Jurkat, Clone E6-1 (cell line): ENCODE measurements at places on chromosomes 11 and 22.

- no peak for DNase-seq
These were observed 10.2 kb downstream of the RAPSN start for GRCh38 chr11:47438721-47439120.

- DNase-seq: no peak
These were observed 8.2 kb downstream of the CREB3L1 start for GRCh38 chr11:46285594-46286033.

DNA sequence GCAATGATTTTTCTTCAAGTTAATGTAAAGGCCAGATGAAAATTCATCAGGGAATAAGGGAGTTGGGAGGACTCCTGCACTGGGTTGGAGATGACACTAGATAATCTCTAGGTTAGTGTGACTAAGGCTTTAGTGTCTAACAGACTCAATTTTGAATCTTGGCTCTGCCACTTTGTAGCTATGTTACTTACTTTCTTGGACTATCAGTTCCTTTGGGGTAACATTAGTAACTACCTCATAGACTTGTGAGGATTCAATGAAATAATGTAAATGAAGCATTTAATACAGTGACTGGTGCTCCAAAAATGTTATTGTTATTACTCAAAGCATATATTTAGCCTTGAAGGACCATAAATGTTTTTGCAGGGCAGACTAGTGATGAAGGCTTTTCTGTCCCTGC, 9.6 kb upstream of the CCDC89 start:
- DNase-seq: no peak

DNA sequence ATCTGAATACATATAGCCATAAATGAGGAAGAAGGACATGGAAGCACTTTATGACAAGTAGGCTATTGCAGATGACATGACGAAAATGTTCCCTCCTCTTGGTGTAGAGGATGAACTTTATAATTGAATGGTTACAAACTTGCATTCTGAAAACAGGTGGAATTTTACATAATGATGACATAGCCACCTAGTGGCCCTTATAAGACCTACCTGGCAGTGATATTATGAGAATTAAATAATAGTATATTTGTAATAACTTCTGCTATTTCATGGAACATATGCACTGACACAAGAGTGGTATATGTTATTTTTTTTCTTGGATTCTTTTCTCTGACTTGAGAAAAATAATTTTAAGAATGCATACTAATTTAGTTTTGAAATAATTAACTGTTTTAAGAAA, 22.9 kb downstream of the TRIM22 start:
- DNase-seq: peak; percentile 6

GRCh38 chr11:75270896-75271418, 30.4 kb downstream of the TPBGL start:
- peak; percentile 22 for DNase-seq

- no peak for DNase-seq
These were observed 20.6 kb upstream of the TRIM44 start for GRCh38 chr11:35641964-35642363.

DNA sequence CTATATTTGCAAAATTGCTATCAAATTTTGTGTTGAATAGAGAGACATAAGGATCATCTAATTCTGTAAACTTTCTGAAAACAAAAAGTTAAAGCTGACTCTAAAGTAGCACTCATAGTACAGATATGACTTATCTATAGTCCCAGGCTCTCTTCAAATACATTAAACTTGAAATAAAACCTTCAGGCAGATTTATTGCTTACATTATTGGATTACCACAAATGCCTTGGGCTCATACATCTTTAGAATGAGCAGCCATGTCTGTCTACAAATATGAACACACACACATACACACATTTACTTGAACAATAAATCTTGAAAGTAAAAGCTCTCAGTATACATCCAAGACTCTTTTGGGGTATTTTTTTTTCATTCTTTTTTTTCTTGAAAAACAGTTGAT, 207.9 kb downstream of the LUZP2 start:
- DNase-seq: no peak

- no peak for DNase-seq
These were observed 33.3 kb downstream of the KIAA1671 start for GRCh38 chr22:24985826-24986214.

DNA sequence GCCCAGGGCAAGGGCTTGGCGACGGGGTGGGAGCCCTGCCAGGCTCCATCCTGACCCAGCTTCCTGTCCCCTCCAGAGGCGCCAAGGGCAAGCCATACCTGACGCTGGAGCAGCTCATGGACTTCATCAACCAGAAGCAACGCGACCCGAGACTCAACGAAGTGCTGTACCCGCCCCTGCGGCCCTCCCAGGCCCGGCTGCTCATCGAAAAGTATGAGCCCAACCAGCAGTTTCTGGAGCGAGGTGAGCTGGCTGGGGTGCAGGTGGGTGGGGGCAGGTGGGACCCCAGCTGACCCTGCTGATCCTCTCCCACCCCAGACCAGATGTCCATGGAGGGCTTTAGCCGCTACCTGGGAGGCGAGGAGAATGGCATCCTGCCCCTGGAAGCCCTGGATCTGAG, 5.0 kb downstream of the PLCB3 start:
- no peak for DNase-seq

- no peak for DNase-seq
These were observed 68.4 kb downstream of the TBC1D22A start for GRCh38 chr22:46830841-46831240.

- DNase-seq: no peak
These were observed 1.1 kb upstream of the CLMP start for GRCh38 chr11:123196060-123196714.

DNA sequence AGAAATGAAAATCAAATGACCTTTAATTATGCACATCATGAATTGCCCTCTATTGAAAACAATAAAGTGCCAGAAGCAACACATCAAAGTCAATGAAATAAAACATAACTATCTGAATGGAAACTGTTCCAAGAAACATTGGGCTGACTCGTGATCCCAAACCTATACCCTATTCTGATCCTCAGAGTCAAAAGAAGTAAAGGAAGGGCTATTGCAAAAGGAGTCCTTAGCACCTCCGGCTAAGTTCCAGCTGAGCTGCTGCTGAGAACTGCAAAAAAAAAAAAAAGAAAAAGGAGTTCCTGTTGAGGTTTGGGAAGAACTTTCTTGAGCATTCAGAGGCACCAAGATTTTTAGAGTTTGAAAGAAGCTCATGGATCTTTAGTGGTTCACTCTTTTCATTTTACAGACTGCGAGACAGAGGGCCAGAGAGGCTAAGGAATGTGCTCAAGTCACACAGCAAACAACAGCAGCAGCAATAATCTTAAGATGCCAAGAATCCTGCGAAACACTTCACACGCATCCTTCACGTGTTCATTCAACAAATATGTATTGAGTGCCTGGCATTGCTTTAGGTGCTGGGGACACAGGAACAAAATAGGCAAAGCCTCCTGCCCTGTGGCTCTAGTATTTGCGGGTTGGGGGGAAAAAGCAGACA, 841 bp upstream of the TMPRSS13 start:
- no peak for DNase-seq
